ENCODE measurements at places on chromosomes 4 and X. TPM values are rescaled to one million over a fixed set of nuclear protein-coding genes. Genes with fewer than 3 reads are reported as not detected.

Gene PGAM4
- not detected for total RNA-seq

Gene MAB21L2
- total RNA-seq: not detected

Gene CYSLTR1
- 23.8 TPM for total RNA-seq

Gene TAF7L
- not detected for total RNA-seq

Gene CLNK
- not detected for total RNA-seq

Gene SYN1
- 0.35 TPM for total RNA-seq

Gene FATE1
- not detected for total RNA-seq

Gene ARMCX4
- total RNA-seq: 0.96 TPM

Gene TACC3
- 301 TPM for total RNA-seq

Gene ABRAXAS1
- total RNA-seq: 18.7 TPM

Gene PAQR3
- 14.7 TPM for total RNA-seq

Gene SHROOM4
- total RNA-seq: not detected

Gene ZNF732
- not detected for total RNA-seq

Gene CC2D2A
- total RNA-seq: not detected

Gene MXRA5
- not detected for total RNA-seq

Gene POU4F2
- not detected for total RNA-seq

Gene TBL1X
- 21.2 TPM for total RNA-seq

Gene UTP14A
- 28.6 TPM for total RNA-seq

Gene TMPRSS11B
- total RNA-seq: not detected

Gene TMEM33
- total RNA-seq: 65.6 TPM

Gene EIF2S3
- total RNA-seq: 209 TPM

Gene ODAPH
- total RNA-seq: not detected

Gene DGAT2L6
- total RNA-seq: not detected

Gene MAGT1
- 51.7 TPM for total RNA-seq

Gene ARSJ
- not detected for total RNA-seq

Gene GRIA2
- not detected for total RNA-seq

Gene CDX4
- total RNA-seq: not detected

Gene PDZD11
- total RNA-seq: 43.1 TPM

Gene SHOX
- not detected for total RNA-seq

Gene IL2
- 1.6 TPM for total RNA-seq

Gene SLC25A4
- total RNA-seq: 2.9 TPM

Gene IL9R
- total RNA-seq: 24.2 TPM

Gene CXorf65
- 25.3 TPM for total RNA-seq

Gene SLC34A2
- total RNA-seq: not detected

Gene SERTM2
- total RNA-seq: not detected

Gene FRMD7
- total RNA-seq: not detected

Measured in activated CD4-positive, alpha-beta T cell treated with anti-CD3 and anti-CD28 coated beads, Interleukin-2, amount 10 ng/mL, durations not matched to agents 7 days and 5 days (primary cell).